ENCODE measurements at places on chromosomes 1 and 21.

DNA sequence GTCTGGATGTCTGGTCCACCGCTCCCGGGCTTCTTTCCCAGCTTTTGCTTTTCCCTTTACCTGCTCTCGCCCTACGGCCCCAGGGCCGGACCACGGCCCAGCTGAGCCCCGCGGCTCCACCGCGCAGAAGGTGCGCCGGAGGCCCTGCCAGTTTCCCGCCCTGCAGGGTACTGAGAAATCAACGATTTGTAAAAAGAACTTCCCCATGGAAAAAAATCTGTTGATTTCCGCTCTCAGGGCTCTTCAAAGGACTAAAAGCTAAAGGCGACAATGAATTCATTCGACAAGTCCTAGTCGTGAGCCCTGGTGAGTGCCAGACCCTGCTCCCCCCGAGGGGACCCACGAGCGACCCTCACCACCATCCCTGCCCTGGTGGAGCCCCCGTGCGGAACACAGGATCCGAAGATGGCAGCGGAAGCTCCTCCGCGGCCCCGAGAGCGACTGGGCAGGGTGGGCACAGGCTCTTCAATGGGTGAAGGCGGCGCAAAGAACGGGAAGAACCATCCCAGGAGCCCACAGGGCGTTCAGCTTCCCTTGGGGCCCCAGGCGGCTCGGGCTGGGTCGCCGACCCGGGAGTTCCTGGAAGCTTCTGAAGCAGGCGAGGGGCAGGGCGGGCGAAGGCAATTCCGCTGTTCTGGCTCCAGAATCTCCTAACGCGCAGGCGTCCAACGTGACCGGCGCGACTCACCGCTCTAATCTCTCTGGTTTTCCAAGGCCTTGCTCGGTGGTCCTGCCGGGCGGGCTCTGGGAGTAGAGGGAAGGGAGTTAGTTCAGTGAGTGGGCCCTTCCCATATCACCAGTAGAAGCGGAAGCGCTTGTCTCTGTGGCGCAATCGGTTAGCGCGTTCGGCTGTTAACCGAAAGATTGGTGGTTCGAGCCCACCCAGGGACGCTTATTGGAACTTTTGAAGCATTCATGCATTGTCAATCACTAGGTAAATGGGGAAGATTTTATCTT is 6.6 kb upstream of the RNU1-2 start:
- no peak for DNase-seq

DNA sequence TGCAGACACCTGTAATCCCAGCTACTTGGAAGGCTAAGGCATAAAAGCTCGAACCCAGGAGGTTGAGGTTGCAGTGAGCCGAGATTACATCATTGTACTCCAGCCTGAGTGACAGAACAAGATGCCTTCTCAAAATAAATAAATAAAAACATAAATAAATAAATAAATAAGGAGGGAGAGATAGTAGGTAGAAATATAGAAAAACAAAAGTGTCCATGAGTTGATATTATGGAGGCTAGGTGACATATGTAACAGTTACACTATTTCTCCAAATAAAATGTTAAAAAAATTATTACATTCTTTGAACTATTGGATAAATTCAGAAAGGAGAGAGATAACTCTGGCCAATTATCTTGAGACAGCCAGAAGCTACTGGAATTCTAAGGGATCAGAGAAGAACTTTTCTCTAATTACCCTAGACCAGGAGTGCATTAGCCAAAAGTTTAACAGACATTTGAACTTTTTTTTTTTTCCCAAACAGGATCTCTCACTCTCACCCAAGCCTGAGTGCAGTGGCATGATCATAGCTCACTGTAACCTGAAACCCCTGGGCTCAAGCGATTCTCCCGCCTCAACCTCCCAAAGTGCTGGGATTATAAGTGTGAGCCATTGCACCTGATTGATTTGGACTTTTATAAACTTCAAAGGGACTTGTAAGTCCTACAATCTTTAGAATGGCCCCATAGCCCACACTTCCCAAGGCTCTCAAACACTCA is 17.6 kb downstream of the SYNJ1 start:
- no peak for DNase-seq

DNA sequence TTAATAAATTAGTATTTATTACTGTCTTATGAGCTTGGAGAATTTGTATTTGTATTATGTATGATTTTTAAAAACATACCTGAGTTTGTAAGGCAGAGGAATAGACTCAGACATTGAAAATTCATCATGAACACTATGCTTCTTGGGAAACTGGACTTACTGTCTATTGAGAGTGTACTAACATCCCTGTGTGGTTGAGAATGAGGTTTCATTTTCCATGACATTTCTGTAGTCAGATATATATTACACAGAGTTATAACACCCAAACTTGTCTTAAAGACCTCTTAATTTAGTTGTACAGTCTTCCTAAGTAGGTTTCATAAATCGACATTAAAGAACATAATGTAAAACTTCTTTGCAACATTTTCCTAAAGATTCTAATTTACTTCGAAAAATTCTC is 30.0 kb downstream of the PPP2R5A start:
- no peak for DNase-seq

DNA sequence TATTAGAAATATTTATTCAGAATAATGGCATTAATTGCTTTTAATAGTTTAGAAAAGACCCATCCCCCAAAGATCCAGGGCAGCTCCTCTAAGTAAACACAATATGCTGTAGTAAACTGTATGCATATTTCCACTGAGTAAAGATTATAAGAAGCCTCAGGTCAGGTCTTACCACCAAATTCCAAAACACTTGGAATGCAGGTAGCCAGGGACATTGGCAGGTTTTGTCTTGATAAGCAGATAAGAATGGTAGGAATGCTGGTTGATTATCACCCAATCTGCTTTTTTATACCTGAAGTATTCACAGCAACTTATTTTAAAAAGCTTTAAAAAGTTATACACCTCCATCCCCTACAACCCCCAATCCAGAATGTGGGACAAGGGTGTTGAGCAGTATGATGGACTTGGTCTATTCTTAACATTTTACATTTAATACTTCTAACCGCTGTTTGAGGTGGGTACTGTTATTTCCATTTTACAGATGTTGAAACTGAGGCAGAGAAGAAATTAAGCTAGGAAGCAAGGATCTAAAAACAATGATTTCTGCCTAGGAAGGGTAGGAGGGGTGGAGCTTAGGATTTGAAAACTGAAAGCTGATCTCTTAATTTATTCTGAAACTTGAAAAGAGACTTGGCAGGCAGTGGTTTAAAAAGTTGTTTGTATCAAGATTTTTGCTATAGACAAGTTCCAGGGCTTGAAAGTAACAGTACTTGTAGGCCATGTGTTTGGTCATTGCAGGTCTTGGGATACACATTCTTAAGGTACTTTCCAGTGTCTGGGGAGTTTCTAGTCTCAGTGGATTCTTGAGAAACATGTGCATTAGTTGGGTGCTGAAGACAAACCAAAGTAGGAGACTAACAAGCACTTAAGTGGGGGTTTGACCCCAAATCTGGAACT is 15.6 kb upstream of the THEM4 start:
- no peak for DNase-seq

DNA sequence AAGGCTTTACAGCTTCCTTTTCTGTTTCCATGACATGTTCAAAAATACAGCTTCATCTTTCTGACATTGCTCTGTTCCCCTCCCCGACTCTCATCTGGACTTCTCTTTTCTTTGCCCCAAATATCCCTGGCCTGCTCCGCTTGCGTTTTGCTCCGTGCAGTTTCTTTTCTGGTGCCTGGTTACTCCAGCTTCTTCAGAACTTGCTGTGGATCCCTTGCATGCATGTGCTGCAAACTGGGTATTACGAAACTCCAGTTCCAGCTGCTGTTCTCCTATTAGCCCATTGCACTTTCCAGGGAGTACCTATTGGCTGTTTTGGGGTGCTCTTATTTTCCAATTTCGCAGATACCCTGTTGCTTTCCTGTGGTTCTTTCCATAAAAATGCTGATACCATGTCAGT is 9.9 kb upstream of the NDC1 start:
- DNase-seq, result no peak

DNA sequence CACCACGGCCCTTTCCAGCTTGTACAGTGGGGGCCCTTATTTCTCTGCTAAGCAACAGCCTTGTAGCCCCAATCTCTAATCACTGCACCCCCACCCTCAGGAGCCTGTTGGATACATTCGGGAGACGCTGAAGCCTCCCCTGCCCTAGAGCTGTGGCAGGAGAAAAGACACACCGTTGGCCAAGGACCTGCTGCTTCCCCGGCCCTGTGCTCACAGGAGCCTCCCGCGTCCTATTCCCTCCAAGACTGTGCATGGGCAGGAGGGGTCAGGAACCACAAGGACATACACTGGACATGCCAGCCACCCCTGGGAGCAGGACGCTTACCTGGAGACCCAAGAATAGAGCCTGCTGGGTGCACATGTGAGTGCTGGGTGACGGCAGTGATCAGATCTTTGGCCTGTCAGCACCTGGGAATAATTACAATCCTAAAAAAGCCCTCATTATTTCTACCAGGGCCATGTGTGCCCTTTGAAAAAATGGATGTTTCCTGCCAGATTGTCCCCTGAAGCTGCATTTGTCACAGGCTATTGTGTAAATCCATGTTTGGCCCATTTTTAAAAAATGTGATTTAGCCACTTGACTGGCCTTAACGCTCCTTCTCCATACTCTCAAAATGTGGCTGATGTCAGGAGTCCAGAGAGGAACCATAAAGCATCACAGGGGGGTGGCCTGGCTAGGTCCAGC is 590.6 kb downstream of the MATN1 start:
- no peak for DNase-seq

- DNase-seq, result no peak
These were observed 46.2 kb upstream of the SSX2IP start for GRCh38 chr1:84736445-84736844.

DNA sequence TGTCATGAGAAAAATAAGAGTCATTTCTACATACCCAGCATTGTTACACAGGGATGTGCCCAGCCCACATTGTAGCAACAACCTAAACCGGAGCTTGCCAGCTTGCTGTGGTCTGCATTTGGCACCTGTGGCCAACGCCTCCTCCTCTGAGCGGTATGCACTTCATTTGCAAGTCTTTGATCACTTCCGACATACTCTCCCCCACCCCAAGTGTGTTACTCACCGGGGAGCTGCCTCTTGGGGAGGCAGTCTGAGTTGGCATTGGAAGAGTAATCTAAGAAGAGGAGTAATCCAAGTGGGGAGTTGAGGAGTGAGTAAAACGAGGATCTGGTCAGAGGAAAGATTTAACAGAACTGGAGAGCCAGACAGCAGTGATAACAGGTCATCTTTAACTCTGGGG is 3.8 kb downstream of the BCL9 start:
- DNase-seq, result peak; percentile 75

- no peak for DNase-seq
These were observed 12.3 kb downstream of the SGIP1 start for GRCh38 chr1:66546047-66546810.

- no peak for DNase-seq
These were observed 36.7 kb downstream of the DHX9 start for GRCh38 chr1:182875889-182876288.

DNA sequence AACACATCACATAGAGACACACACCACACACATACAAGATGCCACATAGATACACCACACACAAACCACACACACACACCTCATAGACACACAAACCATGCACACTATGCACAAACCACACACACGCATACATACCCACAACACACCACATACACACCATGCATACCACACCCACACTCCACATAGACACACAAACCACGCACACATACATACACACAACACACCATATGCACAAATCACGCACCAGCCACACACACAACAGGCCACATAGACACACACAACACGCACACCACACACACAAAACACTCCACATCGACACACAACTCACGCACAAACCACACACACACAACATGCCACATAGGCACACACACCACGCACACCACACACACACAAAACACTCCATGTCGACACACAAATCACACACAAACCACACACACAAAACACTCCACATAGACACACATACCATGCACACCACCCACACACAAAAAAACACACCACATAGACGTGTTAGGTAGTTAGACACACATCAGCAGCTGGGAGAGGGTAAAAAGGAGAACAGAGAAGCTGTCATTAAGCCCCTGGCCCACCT is 49.5 kb upstream of the SLC19A1 start:
- DNase-seq, result no peak

DNA sequence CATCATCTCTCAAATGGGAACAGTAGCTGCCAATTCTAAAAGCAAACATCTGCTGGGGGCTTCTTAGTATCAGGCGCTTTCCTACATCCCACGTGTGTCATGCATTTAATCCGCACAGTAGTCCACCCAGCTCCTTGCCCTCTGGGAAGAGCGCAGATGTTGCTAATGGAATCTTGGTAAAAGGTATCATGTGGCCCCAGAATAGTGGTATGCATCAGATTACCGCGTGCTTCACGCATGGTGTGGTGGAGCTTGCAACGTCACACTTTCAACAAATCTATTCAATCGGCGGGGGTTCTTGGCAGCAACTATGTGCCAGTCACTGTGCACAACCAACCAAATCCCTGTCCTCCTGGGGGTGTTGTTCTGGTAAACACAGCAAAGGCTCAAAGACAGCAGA is 141.0 kb downstream of the HIVEP3 start:
- DNase-seq, result no peak

- DNase-seq, result no peak
These were observed 835 bp downstream of the C1orf52 start for GRCh38 chr1:85258536-85259117.

- no peak for DNase-seq
These were observed 205.1 kb upstream of the LMO4 start for GRCh38 chr1:87123610-87124009.

DNA sequence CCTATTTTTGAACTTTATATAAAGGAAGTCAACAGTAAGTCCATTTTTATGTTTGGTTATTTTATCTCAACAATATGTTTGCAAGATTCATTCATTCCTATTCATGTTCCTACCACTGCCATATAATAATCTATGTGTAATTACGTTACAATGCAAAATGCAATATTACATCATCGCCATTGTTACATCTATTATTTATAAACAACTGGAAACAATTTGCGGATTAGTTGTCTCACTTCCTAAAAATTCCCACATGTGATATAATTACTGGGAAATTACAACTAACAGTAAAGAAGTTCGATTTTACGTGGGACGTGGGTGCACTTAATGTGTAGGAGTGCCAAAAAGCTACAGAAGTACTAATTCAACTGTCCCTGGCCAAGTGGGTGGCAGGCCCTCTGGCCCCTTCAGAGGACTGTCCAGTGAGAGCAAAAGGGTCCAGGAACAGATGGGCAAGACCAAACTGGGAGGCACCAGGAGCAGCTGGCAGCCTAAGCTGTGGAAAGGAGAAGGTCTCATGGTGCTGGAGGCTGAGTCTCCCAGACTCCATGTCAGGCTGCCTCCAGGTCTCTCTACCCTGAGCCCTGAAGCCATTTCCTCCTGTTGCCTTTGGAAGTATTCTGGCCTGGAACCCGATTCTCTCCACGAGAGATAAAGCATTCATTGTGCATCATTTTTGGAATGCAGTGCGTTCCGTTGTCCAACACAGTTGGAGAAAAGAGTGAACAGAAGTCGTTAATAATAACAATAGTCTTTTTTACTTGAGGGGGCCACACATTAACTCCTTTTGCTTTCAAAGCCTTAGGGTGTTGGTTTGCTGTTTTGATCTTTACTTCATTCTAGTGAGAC is 42.9 kb downstream of the TNNT2 start:
- DNase-seq, result no peak

Measured in H4 (cell line).